ENCODE measurements at places on chromosomes 5 and 9. TPM values are rescaled to one million over a fixed set of nuclear protein-coding genes. Genes with fewer than 3 reads are reported as not detected.

- no peak for DNase-seq
- H3K4me3 ChIP-seq, result no peak overlapping the region
- H3K27me3 ChIP-seq, result no peaks in the 10 kb centered on the region
- H3K36me3 ChIP-seq, result no peaks in the 10 kb centered on the region
- no peak overlapping the region for H3K27ac ChIP-seq
Measured at GRCh38 chr5:104431002-104431620, 868.5 kb upstream of the NUDT12 start.

DNA sequence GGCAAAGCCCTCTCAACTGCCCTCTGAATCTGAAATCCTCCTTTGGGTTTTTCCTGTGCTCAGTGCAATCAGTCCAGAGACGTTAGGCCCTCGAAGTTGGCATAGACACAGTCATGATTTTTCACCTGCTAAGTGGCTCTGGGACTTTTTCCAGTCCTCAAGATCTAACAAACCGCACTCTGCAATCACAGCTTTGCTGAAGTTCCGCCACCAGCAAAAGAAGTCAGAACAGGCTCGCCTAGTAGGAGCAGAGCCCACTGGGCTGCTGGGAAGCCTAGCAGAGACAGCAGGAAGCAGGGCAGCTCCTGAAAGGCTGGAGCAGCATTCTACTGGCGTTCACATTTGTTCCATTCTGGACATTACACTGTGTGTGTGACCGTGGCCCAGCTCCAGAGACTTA is 222.8 kb upstream of the KIF2A start:
- no peaks in the 10 kb centered on the region for H3K27me3 ChIP-seq
- no peak for DNase-seq
- H3K27ac ChIP-seq, result no peak overlapping the region
- no peaks in the 10 kb centered on the region for H3K36me3 ChIP-seq
- no peaks in the 10 kb centered on the region for H3K4me1 ChIP-seq

GRCh38 chr9:105712297-105712696 is 18.0 kb downstream of the TMEM38B start:
- H3K27me3 ChIP-seq, result no peaks in the 10 kb centered on the region
- H3K36me3 ChIP-seq, result no peaks in the 10 kb centered on the region
- H3K27ac ChIP-seq, result no peak overlapping the region
- DNase-seq, result no peak
- H3K4me1 ChIP-seq, result no peaks in the 10 kb centered on the region
- H3K4me3 ChIP-seq, result no peak overlapping the region

DNA sequence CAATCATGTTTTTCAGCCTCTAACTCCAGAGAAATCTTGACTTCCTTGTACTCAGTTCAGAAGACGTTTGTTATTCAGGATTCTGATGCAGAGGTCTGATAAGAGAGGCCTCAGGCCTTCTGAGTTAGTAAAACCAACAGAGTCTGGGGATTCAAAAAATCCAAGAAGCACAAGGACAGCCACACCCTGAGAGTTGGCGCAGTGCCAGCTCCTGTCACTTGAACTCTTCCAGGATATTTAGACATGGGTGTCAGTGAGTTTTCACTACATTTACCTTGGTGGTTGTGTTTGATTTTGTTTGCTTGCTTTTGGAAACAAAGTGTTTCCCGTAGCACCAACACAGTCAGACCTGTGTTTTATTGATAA is 41.6 kb upstream of the PDE8B start:
- no peak for DNase-seq
- no peaks in the 10 kb centered on the region for H3K4me1 ChIP-seq
- no peaks in the 10 kb centered on the region for H3K27me3 ChIP-seq
- no peak overlapping the region for H3K27ac ChIP-seq
- no peak overlapping the region for H3K4me3 ChIP-seq

GRCh38 chr9:89837162-89837933 is 232.5 kb downstream of the GADD45G start:
- no peaks in the 10 kb centered on the region for H3K36me3 ChIP-seq
- H3K27me3 ChIP-seq, result no peaks in the 10 kb centered on the region
- H3K27ac ChIP-seq, result no peak overlapping the region
- no peak overlapping the region for H3K4me3 ChIP-seq
- H3K4me1 ChIP-seq, result no peaks in the 10 kb centered on the region

GRCh38 chr9:118170032-118170955 is 466.1 kb downstream of the TLR4 start:
- no peaks in the 10 kb centered on the region for H3K36me3 ChIP-seq
- H3K27ac ChIP-seq, result no peak overlapping the region
- no peak overlapping the region for H3K4me3 ChIP-seq
- no peak for DNase-seq
- no peaks in the 10 kb centered on the region for H3K27me3 ChIP-seq

DNA sequence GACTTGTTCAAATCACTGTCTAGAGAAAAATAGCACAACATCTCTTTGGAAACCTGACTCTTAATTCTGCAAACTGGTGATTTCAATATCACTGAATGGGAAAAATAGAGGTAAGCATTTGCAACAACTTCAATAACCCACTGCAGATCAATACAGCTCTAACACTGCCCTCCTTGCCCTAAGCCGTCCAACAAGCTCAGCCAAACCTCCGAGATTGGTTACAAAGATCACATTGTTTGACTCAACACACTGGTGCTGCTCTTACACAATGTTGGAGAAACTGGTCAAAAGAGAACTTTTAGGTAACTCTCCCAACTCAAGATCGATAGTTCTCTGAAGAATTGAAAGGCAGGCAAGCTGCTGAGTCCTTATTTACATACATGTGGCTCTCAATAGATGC is 150.4 kb downstream of the SPOCK1 start:
- peaks cover 2% of the 10 kb centered on the region for H3K27me3 ChIP-seq
- no peak for DNase-seq
- no peak overlapping the region for H3K27ac ChIP-seq
- H3K4me1 ChIP-seq, result no peaks in the 10 kb centered on the region

- no peak for DNase-seq
- H3K27me3 ChIP-seq, result no peaks in the 10 kb centered on the region
- no peak overlapping the region for H3K27ac ChIP-seq
- H3K36me3 ChIP-seq, result no peaks in the 10 kb centered on the region
Measured at GRCh38 chr5:138775034-138775433, 21.8 kb downstream of the CTNNA1 start.

GRCh38 chr9:134929193-134930158 is 11.8 kb upstream of the FCN1 start:
- H3K27ac ChIP-seq, result peak overlapping the region; percentile 51
- no peaks in the 10 kb centered on the region for H3K36me3 ChIP-seq
- H3K4me3 ChIP-seq, result peak overlapping the region; percentile 38
- no peak for DNase-seq

GRCh38 chr9:14434158-14434504 is 120.2 kb upstream of the NFIB start:
- no peaks in the 10 kb centered on the region for H3K27me3 ChIP-seq
- DNase-seq, result no peak
- H3K27ac ChIP-seq, result no peak overlapping the region
- no peaks in the 10 kb centered on the region for H3K4me1 ChIP-seq
- no peaks in the 10 kb centered on the region for H3K36me3 ChIP-seq
- H3K4me3 ChIP-seq, result no peak overlapping the region

GRCh38 chr5:43000111-43000840 is 39.8 kb downstream of the ANXA2R start:
- no peaks in the 10 kb centered on the region for H3K36me3 ChIP-seq
- H3K4me3 ChIP-seq, result no peak overlapping the region
- no peak for DNase-seq
- H3K27me3 ChIP-seq, result no peaks in the 10 kb centered on the region

GRCh38 chr9:76615177-76615603 is 149.0 kb upstream of the PCA3 start:
- no peaks in the 10 kb centered on the region for H3K36me3 ChIP-seq
- H3K27ac ChIP-seq, result no peak overlapping the region
- H3K4me1 ChIP-seq, result no peaks in the 10 kb centered on the region
- no peak for DNase-seq

GRCh38 chr5:43171926-43172325 is 20.1 kb upstream of the NIM1K start:
- H3K4me1 ChIP-seq, result no peaks in the 10 kb centered on the region
- no peaks in the 10 kb centered on the region for H3K27me3 ChIP-seq
- H3K4me3 ChIP-seq, result no peak overlapping the region
- DNase-seq, result no peak
- no peak overlapping the region for H3K27ac ChIP-seq

GRCh38 chr5:156482818-156483217 is 155.9 kb downstream of the SGCD start:
- no peak overlapping the region for H3K4me3 ChIP-seq
- H3K4me1 ChIP-seq, result no peaks in the 10 kb centered on the region
- H3K27ac ChIP-seq, result no peak overlapping the region

- H3K4me1 ChIP-seq, result no peaks in the 10 kb centered on the region
- no peak for DNase-seq
- H3K27me3 ChIP-seq, result no peaks in the 10 kb centered on the region
- no peak overlapping the region for H3K4me3 ChIP-seq
- H3K27ac ChIP-seq, result no peak overlapping the region
Measured at GRCh38 chr5:131720714-131721113, 76.1 kb downstream of the FNIP1 start.

DNA sequence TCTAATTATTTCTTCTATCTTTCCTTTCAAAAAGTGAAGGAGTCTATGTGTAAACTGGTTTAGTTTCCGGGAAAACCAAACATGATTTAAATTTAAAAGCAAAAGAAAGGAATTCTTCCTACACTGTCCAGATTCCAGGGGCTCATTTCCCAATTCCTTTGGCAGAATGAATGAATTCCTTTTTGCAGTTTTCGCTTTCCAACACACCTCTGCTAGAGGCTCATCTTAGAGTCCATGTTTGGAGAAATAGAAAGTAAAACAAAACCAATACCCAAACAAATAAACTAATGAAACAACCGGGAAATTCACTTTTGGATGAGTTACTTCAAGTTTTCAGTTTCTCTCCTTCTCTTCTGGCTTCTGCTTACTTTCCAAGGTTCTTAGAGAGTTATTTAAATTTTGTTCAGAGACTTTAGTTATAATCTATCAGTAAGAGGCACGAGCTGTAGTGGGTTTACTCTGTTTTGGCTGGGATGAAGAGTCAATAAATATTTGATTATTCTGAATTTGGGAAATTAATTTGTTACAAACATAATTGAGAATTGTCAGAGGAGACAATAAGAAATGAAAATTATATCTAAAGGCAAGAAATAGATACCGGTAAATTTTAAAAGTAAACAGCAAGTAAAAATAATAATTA is 365.0 kb upstream of the CDH9 start:
- H3K36me3 ChIP-seq, result no peaks in the 10 kb centered on the region
- no peaks in the 10 kb centered on the region for H3K4me1 ChIP-seq
- no peak overlapping the region for H3K27ac ChIP-seq
- DNase-seq, result no peak

DNA sequence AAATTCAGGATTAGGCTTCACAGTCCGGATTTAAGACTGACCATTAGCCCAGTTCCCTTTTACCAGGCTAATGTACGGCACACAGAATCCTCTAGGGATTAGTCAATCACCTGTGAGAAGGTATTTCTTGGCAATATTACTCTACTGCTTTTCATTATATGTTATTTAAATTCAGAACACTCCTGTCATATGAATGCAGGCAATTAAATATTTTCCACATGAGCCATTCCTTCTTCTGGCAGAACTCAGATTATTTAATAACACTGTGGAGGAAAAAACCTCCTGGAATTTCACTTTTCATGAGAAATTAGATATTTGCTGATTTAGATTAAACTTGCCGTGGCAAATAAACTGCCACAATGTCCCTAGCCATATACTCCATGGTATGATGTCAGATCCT is 1357.5 kb upstream of the C9orf72 start:
- no peaks in the 10 kb centered on the region for H3K4me1 ChIP-seq
- H3K36me3 ChIP-seq, result no peaks in the 10 kb centered on the region
- no peak overlapping the region for H3K4me3 ChIP-seq
- no peak overlapping the region for H3K27ac ChIP-seq
- no peak for DNase-seq
- no peaks in the 10 kb centered on the region for H3K27me3 ChIP-seq

DNA sequence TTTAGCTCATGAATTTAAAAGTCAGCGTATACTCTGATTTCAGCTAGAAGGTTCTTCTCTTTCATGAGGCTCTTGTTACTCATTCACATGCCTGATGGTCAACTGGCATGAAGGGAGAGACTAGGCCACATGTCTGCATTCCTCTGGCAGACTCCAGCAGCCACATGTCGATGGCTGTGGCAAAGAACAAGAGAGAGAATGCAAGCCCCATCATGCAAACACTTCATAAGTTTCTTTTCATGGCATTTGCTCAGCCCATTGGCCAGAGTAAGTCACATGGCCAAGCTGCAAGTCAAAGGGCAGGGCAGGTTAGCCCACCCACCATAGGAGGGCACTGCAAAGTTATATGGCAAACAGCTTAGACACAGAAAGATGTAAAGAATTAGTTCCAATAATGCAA is 5.4 kb downstream of the KCNV2 start:
- H3K4me3 ChIP-seq, result no peak overlapping the region
- H3K27ac ChIP-seq, result no peak overlapping the region
- H3K36me3 ChIP-seq, result no peaks in the 10 kb centered on the region
- no peaks in the 10 kb centered on the region for H3K27me3 ChIP-seq

GRCh38 chr9:129751841-129752801 is 721 bp downstream of the PTGES start:
- peaks cover 3% of the 10 kb centered on the region for H3K4me1 ChIP-seq
- DNase-seq, result no peak
- no peak overlapping the region for H3K27ac ChIP-seq
- no peak overlapping the region for H3K4me3 ChIP-seq
- H3K27me3 ChIP-seq, result no peaks in the 10 kb centered on the region

DNA sequence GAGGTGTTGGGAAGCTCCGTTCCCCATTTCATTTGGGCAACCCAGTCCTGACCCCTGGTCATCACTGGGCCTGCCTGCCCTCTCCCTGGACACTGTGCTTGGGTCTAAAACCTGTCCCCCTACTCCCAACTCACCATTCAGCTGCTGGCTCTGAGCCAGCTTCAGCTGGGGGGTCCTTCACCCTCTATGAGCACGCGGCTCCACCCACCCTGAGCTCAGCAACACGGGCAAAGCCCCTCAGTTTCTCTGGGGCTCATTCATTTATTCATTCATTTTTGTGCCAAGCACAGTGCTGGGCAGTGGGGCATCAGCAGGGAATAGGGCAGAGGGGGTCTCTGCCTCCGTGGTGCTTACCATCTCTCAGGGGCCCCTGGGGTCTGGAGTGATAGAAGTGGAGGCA is 199.8 kb upstream of the MVB12B start:
- H3K4me3 ChIP-seq, result no peak overlapping the region
- DNase-seq, result no peak
- H3K27me3 ChIP-seq, result no peaks in the 10 kb centered on the region

- DNase-seq, result peak; percentile 12
- H3K27me3 ChIP-seq, result no peaks in the 10 kb centered on the region
- H3K36me3 ChIP-seq, result no peaks in the 10 kb centered on the region
- no peak overlapping the region for H3K27ac ChIP-seq
Measured at GRCh38 chr5:71757590-71758543, 38.8 kb downstream of the CARTPT start.

Gene DOCK2
- 192 TPM for total RNA-seq

Gene HBEGF
- total RNA-seq, result 2.7 TPM

Gene LRRC26
- total RNA-seq, result 0.64 TPM

Gene LCN12
- total RNA-seq, result 0.64 TPM

Gene SLC6A3
- not detected for total RNA-seq

Gene SNX18
- total RNA-seq, result 1.2 TPM

Gene MLANA
- total RNA-seq, result not detected

Gene AQP3
- total RNA-seq, result 3.4 TPM

Gene DIPK1B
- total RNA-seq, result 0.32 TPM

Gene SLC6A19
- total RNA-seq, result not detected

Gene SHC3
- total RNA-seq, result 0.03 TPM

Data from GM12878 (cell line).